ENCODE measurements at places on chromosomes 2 and 18. TPM values are rescaled to one million over a fixed set of nuclear protein-coding genes. Genes with fewer than 3 reads are reported as not detected.

DNA sequence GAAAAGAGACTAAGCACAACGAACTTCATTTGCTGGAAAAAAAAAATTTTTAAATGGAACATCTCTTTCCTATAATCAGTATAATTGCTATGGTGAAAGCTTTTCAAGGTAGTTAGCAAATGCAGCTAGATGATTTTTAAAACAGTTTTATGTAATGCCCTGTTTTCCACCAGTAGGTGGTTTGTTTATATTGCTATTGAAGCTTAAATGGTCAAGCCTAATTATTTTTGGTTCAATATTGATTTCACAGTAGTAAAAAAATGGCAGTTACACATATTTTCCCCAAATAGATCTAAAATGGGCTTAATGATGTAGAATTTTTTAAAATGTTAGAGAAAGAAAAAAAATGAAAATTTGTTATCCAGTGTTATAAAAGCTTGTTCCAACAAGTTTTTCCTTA, 70.2 kb downstream of the CDH19 start:
- no peak for DNase-seq

- DNase-seq, result no peak
These were observed 437.4 kb upstream of the SALL3 start for GRCh38 chr18:78542204-78542603.

DNA sequence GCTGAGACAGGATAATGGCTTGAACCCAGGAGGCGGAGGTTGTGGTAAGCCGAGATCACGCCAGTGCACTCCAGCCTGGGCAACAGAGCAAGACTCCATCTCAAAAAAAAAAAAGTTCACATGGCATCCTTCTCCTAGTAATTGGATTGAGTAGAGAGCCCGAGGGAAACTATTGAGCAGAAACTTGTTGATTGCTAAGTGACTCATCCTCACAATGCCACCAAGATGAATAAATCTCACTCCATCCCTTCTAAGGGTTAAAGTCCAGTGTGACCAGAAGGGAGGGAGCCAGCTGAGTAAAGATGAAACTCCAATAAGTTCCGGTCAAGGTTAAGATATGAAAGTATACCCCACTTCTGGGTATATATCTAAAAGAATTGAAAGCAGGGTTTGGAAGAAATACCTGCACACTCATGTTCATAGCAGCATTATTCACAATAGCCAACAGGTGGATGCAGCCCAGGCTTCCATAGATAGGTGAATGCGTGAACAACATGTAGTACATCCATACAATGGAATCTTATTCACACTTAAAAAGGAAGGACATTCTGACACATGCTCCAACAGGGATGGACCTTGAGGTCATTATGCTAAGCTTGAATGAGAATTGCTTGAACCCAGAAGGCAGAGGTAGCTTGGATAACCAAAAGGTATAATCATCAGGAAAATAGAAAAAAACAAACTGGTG, 13.0 kb upstream of the FHL2 start:
- DNase-seq, result peak; percentile 92

GRCh38 chr2:224922142-224922727, 120.0 kb downstream of the DOCK10 start:
- DNase-seq, result no peak

DNA sequence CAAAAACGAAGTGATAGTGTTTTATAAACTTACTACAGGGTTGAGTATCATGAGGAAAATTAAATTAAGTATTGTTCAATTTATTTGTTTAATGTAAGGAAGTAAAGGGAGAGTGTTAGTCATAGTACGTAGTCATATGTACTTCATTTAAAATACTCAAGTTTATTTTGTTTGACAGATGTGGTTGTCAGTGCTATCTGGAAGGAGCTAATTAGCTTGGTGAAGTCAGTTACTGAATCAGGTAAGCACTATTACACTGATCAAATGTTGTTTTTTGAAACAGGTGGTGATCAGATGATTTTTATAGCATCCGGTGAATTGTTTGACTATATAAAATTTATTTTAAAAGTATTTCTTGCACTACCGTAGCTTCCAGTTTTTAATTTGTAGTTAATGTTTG, 28.8 kb downstream of the RIF1 start:
- DNase-seq, result no peak

- no peak for DNase-seq
These were observed 107.3 kb upstream of the MYCN start for GRCh38 chr2:15832849-15833680.

DNA sequence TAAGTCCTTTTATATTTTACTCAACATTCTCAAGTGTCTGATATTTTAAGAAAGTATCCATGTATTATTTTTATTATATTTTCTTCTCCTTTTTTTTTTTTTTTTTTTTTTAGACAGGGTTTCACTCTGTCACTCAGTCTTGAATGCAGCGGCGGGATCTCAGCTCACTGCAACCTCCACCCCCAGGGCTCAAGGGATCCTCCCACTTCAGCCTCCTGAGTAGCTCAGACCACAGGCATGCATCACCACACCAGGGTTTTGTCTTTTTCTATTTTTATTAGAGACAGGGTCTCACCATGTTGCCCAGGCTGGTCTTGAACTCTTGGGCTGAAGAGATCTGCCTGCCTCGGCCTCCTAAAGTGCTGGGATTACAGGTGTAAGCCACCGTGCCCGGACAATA, 212.1 kb downstream of the TCF4 start:
- no peak for DNase-seq

GRCh38 chr2:241820625-241821384, 11.8 kb downstream of the NEU4 start:
- DNase-seq, result no peak

DNA sequence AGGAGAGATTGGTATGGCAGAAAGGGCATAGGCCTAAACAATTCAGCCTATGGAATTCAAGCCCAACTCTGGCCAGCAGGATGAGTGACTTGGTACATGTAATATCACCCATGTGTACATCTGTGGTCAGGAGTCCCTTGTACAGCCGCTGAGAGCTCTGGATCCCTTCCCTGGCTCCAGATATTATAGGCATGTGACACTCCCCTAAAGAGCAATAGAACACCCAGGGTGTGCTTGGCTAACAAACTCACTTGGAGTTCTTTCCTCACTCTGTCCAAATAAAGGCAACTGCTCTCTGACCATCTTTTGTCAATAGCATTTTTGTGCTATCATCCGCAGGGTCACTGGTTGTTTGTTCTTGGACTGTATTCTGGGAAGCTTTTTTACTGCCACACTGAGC, 197.4 kb upstream of the NCKAP5 start:
- DNase-seq, result no peak

- peak; percentile 27 for DNase-seq
These were observed 15.8 kb upstream of the COL6A3 start for GRCh38 chr2:237429753-237430152.

DNA sequence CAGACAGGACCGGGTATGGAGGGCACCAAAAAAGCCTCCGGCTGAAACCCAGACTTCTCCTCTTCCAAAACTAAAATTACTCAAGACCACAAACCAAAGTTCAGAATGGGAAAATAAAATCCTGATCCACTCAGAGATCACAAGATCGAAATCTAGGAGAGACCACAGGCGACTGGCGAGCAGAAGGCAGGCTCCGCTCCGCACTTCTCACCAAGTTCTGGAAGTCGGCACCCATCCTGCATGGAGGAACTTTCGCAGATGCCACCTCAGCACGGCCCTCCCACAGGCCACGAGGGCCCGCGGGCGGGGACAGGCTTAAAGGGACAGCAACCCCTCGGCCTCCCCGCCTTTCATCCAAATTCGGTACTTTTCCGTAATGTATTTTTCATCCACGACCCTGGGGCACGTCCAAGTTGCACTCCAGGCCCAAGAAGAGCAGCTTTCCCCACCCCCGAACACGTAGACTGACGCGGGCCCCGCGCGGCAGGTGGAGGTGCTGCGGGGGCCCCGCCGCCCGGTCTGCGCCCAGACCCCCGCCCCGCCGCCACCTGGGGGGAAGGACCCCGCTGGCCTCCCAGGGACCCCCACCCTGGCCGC, 43.7 kb downstream of the HDLBP start:
- peak; percentile 51 for DNase-seq

DNA sequence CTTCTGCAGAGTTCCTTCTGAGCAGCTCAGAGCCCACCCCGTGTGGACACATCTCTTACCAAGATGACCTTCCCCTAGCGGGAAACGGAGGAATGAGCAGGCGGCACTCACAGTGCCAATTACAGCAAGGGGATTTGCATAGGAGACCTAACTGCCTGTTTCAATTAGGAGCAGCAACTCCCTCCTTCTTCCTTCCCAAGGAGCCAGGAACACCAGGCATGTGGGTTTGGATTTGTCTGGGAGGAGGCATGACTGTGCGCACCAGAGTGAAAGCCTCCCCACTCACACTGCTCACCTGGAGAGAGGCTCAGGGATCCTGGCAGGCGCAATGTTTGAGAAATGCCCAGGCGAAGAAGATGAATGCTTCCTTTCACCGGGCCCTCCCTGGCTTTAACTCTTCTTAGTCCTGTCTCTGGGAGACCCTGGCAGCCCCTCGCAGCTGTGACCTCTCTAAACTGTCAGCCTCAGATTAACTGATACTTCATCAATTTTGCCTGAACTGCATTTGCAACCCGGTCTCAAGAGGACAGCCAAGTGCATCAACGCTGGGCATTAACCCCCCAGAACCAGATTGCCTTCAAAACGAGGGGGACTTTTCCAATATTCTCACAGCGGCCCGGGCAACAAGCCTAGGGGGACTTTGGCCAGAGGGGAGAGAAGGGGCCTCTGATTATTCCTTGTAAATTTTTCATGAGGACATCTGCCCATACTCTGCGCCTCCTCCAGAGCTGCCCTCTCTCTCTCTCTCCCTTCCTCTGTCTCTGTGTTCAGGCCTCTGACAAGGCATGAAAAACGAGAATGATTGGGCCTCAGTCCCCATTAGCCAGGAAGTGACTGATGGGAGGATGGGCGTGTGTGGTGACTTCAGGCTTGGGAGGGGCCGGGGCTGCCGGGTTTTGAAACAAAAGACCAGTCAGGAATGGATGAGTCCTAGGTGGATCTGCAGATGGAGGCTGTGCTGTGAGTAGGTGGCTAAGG, 93.8 kb downstream of the CMPK2 start:
- DNase-seq, result no peak

GRCh38 chr2:239495791-239496233, 95.0 kb upstream of the HDAC4 start:
- no peak for DNase-seq

The GORASP2 gene
- 59.3 TPM for total RNA-seq

The HOXD4 gene
- total RNA-seq, result not detected

The CDH20 gene
- total RNA-seq, result not detected

The PER2 gene
- 1.0 TPM for total RNA-seq

The HJURP gene
- 33.9 TPM for total RNA-seq
